ENCODE measurements at places on chromosomes 11 and 22.
A peak's percentile ranks its signal among the peaks of the same experiment; 100 is the strongest.

- no peak for DNase-seq
These were observed 29.8 kb upstream of the PPP6R3 start for GRCh38 chr11:68430801-68431200.

DNA sequence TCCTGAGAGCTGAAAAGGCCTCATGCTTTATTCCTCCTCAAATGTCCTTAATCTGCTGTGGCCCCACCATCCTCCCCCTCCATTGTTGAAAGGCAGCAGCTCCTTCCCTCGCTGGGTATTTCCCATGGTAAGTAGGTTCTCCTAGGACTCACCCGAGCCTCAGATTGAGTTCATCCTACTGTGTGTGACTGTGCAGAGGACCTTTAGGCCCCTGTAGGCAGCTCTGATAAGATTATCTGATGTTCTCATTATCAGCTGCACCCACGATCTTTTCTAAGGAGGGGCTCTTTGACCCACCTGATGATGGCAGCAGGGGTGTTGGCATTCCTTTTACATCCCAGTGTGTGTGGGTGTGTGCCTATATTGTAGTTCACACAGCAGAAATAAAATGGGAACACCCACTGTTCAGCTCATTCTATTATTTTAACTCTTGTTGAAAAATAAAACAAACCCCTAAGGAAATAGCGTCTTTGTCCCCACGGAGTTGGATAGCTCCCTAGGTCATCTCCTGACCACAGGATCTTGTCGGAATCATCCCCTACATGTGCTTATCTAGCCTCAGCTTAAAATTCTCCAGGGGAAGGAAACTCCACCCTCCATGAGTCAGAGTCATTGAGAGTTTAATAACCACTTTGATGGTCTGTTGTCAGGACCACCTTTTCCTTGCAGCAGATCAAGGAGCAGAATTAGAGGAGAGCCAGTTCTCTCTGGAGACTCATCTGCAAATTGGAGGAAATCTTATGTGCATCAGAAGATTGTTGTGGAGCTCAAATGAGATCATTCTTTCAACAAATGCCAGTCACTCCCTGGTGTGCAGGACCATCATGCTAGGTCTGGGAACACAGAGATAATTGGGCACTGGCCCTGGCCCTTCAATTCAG, 19.3 kb downstream of the ENDOD1 start:
- no peak for DNase-seq

GRCh38 chr22:38086942-38087341, 3.0 kb upstream of the SLC16A8 start:
- no peak for DNase-seq

DNA sequence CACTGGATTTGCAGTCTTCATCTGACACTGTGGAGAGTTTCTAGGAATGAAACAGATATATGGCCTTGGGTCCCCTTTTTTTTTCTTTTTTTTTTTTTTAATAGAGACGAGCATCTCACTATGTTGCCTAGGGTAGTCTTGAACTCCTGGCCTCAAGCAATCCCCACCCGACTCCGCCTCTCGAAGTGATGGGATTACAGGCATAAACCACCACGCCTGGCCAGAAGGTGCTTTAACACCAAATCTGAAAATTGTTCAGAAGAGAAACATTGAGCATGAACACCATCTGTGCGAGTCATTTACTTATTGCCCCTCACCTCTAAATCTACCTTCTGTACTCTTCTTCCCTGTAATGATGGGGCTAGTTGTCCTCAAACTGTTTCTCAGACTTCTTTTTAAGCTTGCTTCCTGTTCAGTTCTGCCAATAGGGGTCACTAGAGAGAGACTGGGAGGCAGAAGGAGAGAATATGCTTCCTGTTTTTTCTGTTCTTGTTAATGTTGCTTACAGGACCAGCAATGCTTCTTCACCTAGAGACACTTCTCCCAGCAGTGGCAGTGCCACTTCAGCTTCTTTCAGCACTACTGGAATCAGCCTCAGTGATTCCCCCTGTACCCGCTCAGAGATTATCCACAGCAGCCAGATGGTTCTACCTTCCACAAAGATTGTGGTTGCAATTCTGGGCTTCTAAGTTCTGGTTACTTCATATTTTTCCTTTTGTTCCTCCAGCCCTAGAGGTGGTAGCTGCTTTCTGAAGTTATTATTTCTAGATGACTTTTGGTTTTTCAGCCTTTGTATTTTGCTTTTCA, 20.8 kb upstream of the ZBED5 start:
- DNase-seq: peak; percentile 70

DNA sequence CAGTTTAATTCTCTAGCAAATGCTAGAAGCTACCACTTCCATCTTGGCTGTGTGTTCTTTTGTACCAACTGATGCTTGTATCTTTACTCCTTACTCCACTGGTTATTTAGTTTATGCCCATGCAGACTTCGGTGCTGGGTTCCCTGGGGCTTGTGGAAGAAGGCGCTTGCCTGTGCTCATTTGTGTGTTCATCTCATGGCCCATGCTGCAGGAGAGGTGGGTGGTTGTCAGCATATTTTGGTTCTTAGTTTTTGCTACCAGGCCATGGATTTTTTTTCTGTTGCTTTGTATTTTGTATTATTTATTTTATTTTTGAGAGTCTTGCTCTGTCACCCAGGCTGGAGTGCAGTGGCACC, 22.4 kb downstream of the MICAL2 start:
- no peak for DNase-seq

GRCh38 chr11:110098645-110099044, 5.5 kb downstream of the ZC3H12C start:
- DNase-seq: no peak

- no peak for DNase-seq
These were observed 825 bp downstream of the PTPMT1 start for GRCh38 chr11:47566149-47566698.

- DNase-seq: no peak
These were observed 494.5 kb downstream of the BRD1 start for GRCh38 chr22:49333206-49333605.

GRCh38 chr11:70732881-70733196, 334.5 kb downstream of the CTTN start:
- no peak for DNase-seq

DNA sequence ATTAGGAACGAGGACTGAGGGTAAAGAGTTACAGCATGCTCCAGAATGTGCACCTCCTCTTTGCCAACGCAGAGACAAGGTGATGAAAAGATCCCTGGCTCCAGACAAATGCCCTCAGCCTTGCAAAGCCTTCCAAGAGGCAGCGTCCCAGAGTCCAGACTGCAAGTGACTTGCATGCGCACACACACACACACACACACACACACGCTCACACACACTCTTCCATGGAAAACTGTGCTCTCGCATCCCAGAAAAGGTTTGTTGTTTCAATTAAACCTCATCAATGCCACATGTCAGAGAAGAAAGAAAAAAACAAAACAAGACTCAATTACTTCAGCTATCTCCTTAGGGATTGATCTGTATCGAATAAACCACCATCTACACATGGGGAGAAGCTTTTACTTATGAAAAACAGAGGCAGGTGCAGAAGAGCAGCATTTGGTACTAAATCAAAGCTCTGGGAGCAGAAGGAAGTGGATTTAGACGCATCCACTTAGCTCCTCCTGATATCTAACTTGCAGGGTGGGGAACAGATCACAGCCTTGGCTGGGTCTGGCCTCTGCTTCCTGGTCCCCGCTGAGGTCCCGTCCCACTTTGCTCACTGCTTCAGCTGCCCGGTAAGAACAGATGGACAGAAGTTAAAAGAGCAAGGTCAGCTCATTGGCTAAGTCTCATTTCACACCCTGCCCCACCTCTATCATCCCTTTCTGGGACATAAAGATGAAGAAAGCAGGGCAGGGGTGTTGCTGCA, 249.8 kb upstream of the BLID start:
- no peak for DNase-seq

DNA sequence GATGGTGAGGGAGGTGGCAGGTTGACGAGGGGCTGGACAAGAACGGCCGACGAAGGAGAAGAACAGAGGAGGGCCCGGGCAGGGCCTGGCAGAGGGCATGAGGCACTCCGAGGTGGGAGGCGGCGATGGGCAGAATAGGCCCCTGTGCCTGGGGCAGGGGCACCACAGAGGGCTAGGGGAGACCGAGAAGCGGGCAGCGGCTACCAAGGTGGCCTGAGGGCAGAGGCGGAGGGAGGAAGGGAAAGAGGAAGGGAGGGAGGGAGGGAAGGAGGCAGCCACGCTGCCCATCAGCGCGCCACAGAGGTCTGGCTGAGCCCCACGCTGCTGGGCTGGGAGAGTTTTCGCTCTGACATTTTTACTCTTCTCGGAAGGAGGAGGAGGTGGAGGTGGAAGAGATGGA, 11.3 kb downstream of the LSP1 start:
- DNase-seq: no peak
